ENCODE measurements at places on chromosomes 1 and 21.

GRCh38 chr1:232511172-232511571 is 118.8 kb downstream of the SIPA1L2 start:
- DNase-seq, result no peak

DNA sequence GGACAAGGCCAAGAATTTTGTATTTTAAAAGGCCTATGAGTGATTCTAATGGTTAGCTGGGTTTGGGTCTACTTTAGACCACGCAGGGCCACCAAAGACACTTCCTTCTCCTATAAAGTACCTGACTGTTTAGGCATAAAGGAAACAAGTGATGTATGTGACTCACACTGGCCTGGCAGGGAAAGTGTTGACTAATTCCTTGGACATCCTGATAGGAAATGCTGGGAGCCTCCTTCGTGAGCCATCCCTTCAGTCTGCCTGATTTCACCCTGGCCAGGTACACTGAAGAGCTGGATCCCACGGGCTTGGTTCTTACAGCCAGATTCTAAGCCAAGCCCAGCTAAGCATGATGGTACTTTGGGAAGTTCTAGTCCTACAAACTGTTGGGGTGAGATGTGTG is 100.5 kb upstream of the HMGB4 start:
- no peak for DNase-seq

- no peak for DNase-seq
Observed at GRCh38 chr1:4650981-4651380, 3.4 kb upstream of the AJAP1 start.

- peak; percentile 52 for DNase-seq
Observed at GRCh38 chr1:62337706-62338631, 18.7 kb upstream of the KANK4 start.

- no peak for DNase-seq
Observed at GRCh38 chr1:32871364-32872191, 866 bp upstream of the FNDC5 start.

- peak; percentile 59 for DNase-seq
Observed at GRCh38 chr1:202589190-202589930, 120.9 kb downstream of the SYT2 start.

- no peak for DNase-seq
Observed at GRCh38 chr1:83702356-83702755, 296.6 kb downstream of the TTLL7 start.

GRCh38 chr1:61322769-61323168 is 240.4 kb downstream of the NFIA start:
- DNase-seq, result no peak

DNA sequence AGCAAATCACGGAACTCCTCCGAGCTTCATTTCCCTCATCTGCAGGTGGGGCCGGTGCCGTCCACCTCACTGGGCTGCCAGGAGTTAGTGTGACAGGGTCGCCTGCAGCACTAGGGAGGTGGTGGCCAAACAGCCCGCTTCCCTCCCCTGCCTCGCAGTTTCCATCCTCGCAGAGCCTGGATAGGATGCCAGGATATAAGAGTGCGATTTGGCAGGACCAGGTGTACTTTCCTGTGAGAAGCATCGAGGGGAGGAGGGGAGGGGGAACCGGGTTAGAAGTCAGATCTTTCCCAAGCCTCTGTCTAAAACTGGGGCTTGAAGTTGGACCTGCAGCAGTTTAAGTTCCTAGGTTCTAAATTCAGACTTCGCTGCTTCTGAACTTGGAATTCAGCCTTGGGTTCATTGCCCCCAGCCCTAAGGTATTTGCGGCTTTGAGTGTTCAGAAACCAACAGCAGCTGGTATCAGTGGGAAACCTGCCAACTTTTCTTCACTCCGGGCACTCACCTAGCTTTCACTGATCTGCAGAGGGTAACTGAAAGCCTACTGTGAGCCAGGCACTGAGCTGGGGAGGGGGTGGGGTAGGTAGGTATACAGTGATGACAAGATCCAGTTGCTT is 1.7 kb upstream of the JUN start:
- peak; percentile 71 for DNase-seq

DNA sequence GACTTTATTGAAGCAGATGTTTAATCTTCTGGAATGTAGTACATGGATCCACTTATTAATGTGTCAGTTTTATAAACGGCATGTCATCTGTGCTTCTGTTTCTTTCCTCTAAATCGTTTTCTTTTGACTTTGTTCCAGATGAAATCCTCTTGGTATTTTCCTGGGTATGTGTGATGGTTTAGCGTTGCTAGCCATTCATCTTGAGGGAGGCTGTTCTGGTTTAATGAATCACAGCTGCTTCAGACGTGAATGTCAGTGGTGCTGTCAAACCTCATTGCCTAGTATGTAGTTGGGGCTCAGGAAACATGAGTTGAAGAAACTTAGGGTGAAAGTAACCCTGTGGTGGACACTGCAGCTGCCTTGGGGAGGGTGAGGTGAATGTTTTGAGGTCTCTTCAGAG is 33.2 kb downstream of the KCNK1 start:
- DNase-seq, result no peak

DNA sequence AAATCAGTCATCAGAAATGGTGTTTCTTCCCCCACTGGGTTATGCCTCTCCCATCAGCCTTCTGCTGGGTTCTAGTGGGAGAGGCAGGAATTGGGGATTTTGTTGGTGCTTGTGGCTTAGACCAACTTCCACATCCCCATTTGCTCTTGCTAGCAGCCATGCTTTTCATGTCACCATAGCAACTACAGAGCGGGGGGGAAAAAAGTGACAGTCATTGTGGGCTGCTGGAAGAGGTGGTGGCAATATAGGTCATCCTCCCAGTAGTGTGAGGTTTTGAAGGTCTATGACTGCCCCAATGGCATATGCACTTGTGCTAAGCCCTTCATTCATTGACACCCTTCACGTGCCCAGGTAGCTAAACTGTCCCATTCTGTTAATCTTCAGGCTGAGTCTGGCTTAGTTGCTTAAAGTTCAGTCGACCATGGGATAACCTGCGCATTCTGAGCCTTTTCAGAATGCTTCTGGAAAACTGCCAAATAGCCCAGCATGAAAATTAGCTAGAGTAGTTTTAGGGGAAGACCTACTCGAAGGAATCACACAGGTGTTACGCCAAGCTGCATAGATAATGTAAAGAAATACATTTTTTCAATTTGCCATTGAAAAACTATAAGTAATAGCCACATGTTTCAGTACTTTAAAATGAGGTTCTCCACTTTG is 53.7 kb upstream of the ZNF326 start:
- no peak for DNase-seq

- DNase-seq, result no peak
Observed at GRCh38 chr1:77489910-77490309, 192.5 kb downstream of the ZZZ3 start.

Data from H9 (cell line).